ENCODE measurements at places on chromosomes 6 and 20.

DNA sequence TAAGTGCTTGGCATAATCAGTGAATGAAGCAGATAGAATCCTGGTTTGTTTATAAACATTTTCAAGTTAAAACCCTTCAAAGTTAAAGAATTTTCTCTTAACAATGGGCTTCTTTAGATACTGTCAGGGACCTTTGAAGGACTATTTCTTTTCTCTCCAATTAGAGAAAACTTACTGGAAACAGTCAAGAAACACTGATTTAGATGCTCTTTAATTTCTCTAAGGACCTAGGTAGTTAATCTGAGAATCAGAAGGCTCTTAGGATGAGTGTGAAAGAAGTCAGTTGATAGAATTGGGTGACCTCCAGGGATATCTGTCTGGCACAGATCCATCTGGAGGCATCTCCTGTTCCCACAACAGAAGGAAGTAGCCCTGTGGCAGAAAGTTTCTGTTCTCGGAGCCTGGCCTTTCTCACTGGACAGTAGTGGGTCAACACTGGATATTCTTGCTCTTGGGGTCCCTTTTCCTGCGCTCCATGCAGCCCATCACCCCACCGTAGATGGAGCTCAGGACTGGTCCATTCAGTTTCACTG, 22.5 kb downstream of the KIAA0408 start:
- no peak for DNase-seq

DNA sequence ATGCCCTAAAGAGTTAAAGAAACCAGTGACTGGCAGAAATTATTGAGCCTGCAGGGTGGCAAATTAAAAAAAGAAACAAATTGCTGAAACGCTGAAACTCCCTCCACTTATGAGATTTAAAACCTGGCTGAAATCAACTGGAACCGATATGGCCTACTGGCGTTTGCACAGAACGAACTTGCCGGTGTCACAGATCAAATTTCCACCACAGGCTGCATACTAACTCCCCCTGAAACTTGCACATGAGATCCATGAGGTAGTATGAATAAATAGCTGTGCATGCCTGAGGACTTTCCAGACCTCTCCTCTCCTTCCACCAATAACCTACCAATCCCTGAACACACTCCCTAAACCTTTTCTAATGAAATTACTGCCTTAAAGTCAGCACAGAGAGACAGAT, 150.4 kb downstream of the RNGTT start:
- DNase-seq: no peak

GRCh38 chr6:137928286-137928685, 61.2 kb downstream of the TNFAIP3 start:
- DNase-seq: no peak

DNA sequence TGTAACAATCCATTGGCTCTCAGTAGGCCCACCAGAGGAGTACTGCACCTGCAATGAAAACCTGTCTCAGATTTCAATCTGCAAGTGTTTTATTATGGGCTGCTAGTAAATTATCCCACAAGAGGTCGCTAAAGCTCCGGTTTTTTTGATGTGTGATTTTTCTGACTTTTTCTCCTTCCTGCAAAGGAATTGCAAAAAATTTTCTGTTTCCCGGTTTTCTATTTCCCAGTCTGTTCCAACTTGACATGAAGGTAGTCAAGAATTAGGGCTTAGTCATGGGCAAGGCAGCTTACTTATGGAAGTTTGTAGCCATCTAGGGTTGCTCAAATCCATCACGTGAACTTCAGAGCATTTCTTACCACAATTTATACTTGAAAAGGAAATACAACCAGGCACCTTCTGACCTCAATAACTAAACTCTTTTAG, 38.5 kb upstream of the AHI1 start:
- no peak for DNase-seq
